Left colon (tissue), 2 donors: ENCODE measurements at places on chromosomes 5 and 9. TPM values are rescaled to one million over a fixed set of nuclear protein-coding genes. Genes with fewer than 3 reads are reported as not detected.

TAF11L5 gene
- total RNA-seq: not detected

IGFBPL1 gene
- 0.25 TPM for total RNA-seq

NIM1K gene
- total RNA-seq: 0.34 TPM

PHF24 gene
- total RNA-seq: 0.22 TPM

S1PR3 gene
- total RNA-seq: 3.2 TPM

DNA sequence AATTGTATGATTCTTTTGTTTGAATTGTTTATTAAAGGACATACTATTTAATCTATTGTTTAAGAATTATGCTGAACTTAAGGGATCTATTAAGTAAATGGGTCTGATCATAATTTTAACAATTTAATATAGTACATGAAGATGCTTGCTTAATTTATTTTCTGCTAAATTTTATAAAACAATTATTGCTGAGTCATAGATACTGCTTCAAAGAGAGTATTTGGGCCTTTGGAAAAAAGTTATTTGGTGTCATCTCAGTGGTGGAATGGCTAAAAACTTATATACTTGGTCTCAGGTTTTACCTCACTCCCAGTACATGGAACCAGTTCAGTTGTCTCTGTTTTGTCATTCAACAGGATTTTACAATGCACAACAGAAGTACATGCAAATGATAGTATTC lies 145.3 kb downstream of the CDH9 start:
- no peak for DNase-seq

DNA sequence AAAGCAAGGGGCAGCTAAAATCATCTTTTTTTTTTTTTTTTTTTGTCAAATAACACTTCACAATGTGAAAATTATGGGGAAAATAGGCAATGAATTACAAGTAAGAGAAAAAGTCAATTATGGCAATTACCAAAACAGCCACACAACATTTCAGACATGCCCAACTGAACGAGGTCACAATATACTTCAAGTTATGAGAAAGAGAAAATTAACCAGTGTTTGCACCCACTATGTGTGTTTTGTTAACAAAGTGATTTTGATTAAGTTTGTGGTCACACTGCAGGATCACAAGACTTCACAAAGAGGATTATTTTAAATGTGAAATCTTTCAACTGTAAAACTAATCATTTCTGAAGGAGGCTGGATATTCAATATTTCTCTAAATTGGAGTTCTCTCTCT lies 1032.8 kb upstream of the DMAC1 start:
- no peak for DNase-seq

- DNase-seq: no peak
Measured at GRCh38 chr9:88535226-88536022, 446 bp downstream of the NXNL2 start.

DNA sequence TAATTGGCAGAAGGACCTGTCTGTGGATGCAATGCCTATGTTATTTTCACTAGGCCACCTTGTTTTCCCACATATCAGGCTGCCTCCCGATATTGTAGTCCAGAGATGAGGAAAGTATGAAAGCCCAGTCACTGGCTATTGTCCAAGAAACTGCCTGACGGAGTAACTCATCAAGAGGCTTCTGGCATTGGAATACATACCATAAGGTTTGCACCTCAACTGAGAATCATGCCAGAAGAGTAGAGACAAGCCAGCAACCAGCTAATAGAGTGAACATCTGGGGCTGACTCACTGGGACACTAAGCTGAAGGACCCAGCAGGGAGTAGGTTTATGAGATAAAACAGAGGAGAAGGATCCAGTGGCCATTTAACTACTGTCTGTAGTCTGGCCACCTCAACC lies 137.2 kb upstream of the FST start:
- DNase-seq: no peak

GRCh38 chr5:37251665-37252064 lies 2.5 kb upstream of the CPLANE1 start:
- no peak for DNase-seq

- DNase-seq: no peak
Measured at GRCh38 chr9:19631181-19631580, 157.7 kb downstream of the SLC24A2 start.

- DNase-seq: no peak
Measured at GRCh38 chr9:130467316-130467715, 22.6 kb downstream of the ASS1 start.

- no peak for DNase-seq
Measured at GRCh38 chr5:62214701-62215100, 91.3 kb upstream of the KIF2A start.

DNA sequence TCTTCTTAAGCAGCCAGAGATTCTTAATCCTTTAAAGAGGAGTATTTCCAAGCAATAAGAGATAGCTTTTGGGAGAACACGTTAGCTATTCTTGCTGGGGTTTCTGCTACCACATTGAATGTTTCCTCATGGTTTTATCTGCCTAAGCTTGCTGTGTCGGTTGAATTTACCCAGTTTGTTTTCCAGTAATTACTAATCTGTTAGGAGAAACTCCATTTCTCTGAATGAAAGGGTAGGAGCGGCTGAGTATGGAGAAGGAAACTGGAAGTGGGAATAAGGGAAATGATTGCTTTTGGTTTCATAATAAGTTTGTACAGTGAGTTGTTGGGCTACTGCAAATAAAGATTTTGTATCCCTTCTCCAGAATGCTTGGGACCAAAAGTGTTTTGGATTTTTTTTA lies 1.2 kb downstream of the JAK2 start:
- DNase-seq: no peak

- DNase-seq: no peak
Measured at GRCh38 chr5:61801174-61801573, 469.1 kb downstream of the ZSWIM6 start.

GRCh38 chr5:116492016-116492623 lies 82.5 kb downstream of the SEMA6A start:
- no peak for DNase-seq

GRCh38 chr9:31542384-31543055 lies 841.9 kb upstream of the ACO1 start:
- no peak for DNase-seq

DNA sequence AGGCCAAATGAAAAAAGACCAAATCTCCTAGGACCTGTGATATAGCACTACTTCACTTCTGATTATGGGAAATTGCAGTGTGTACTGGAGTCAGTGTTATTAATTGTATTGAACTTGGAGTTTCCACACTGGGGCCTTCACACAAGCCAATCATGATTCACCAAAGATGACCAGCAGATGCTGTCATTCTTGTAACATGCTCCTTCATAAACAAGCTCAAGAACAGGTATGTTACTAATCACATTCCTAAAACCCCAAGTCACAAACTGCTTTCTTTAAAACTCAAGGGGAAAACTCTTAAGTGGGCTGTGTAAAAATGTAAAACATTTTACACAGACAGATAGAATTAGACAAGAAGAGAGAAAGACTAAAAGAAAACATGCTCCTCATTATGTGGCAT lies 5.6 kb downstream of the KLHL3 start:
- DNase-seq: no peak

DNA sequence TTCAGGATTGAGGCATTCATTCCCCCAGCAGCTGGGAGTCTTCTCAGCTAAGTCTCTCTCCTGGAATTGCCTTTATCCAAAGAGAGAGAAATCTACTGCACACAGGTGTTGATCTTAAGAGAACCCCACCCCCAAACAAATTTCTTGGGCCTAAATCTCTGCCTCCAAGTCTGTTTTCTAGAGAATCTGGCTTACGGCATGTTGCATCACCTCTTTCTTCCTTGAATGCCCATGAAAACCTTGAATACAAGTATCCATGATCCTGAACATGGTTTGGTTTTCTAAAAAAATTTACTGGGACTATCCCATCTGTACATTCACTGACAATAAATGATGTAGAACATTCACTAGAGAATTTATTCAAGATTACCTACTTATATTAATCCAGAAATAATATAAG lies 401.6 kb downstream of the PDE4D start:
- no peak for DNase-seq

- no peak for DNase-seq
Measured at GRCh38 chr9:98642661-98643312, 65.9 kb downstream of the GABBR2 start.

GRCh38 chr9:137396634-137397367 lies 26.2 kb downstream of the EXD3 start:
- no peak for DNase-seq

DNA sequence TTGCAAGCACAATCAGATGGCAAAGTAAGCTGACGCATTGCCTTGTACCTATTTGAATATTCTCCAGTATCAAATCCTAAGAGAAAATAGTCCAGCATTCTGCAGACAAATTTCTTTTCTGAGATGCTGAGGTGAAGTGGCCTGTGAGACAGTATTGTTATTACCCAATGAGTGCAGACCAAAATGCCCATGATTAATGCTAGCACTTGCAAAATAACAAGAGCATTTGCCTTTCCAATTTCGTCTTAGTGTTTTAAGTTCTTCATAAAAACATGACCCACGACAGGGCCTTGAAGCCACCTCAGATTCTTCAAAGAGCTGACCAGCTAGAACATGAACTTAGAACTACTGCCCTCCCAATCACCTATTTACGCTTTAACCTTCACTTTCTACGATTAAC lies 2.6 kb upstream of the IQGAP2 start:
- no peak for DNase-seq

GRCh38 chr9:89777544-89777943 lies 172.7 kb downstream of the GADD45G start:
- no peak for DNase-seq
